ENCODE measurements at places on chromosomes 2 and 18. TPM values are rescaled to one million over a fixed set of nuclear protein-coding genes. Genes with fewer than 3 reads are reported as not detected.

- DNase-seq, result no peak
Measured at GRCh38 chr2:99397266-99397920, 60.2 kb downstream of the EIF5B start.

- DNase-seq, result no peak
Measured at GRCh38 chr18:22346953-22347605, 70.6 kb downstream of the CTAGE1 start.

GRCh38 chr2:235132651-235133050 is 180.8 kb downstream of the SH3BP4 start:
- DNase-seq, result no peak

The WNT10A gene
- total RNA-seq, result 7.1 TPM

DNA sequence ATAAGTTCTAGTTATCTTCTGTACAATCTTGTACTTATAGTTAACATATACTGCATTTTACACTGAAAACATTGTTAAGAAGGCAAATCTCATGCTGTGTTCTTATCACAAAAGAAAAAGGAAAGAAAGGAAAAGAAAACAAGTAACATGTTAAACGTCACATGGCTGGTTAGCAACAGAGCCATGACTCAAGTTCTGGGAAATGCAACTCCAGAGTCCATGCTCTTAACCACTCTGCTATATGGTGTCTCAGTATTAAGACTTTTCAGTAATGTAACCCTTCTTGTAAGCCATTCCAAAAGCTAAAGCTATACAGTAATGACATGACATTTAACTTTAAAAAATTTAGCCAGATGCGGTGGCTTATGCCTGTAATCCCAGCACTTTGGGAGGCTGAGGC is 181.4 kb downstream of the BARD1 start:
- no peak for DNase-seq

The MRPL19 gene
- total RNA-seq, result 64.2 TPM

DNA sequence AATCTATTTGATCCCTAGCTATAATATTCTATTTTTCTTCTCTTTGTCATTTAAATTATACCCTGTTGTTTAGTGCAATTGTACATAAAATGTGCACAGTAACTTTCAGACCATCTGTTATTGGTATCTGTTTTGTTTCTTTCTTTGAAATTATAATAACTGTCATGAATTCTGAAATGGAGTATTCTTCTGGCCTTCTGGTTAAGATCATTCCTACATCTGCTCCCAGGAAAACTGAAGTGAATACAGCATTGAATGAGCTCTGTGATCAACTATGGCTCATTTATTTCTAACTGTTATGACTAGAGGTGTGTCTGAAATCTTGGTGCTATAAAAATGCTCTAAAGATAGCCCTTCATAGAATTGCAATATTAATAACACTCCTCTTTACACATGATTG is 788.4 kb upstream of the TMEFF2 start:
- DNase-seq, result no peak

- no peak for DNase-seq
Measured at GRCh38 chr2:25806941-25807340, 71.3 kb downstream of the ASXL2 start.

The ECEL1 gene
- 2.2 TPM for total RNA-seq

The NRBP1 gene
- total RNA-seq, result 105 TPM

GRCh38 chr18:35371412-35372195 is 5.5 kb downstream of the ZNF396 start:
- no peak for DNase-seq

DNA sequence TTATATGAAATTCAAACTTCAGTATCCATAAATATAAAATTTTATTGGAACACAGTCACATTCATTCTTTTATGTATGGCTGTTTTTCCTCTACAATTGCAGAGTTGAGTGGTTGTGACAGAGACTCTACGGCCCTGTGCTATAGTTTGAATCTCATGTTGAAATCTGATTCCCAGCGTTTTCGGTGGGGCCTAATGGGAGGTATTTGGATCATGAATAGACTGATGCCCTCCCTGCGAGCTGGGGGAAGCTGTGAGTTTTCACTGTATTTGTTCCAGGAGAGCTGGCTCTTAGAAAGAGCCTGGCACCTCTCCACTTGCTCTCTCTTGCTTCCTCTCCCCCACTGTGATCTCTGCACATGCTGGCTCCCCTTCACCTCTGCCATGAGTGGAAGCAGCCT is 1.7 kb downstream of the PFN4 start:
- no peak for DNase-seq

- DNase-seq, result no peak
Measured at GRCh38 chr18:55657572-55658331, 69.8 kb upstream of the TCF4 start.

DNA sequence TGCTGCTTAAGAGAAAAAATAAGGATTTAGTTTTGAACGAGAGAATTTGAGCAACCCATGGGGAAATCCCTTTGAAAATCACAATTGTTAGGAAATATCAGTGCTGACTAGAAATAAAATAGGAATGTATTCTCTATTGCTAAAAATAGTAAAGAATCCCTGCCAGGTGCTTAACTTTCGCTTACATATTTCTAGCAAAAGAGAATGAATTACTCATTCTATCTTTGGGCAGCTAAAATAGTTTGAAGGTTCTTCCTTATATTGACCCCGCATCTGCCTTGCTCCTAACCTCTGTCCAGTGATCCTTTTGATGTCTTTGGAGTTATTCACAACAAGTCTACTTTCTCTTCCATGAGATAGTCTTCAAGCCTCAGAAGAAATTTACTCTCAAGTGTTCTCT is 103.8 kb downstream of the PLCL1 start:
- DNase-seq, result no peak

DNA sequence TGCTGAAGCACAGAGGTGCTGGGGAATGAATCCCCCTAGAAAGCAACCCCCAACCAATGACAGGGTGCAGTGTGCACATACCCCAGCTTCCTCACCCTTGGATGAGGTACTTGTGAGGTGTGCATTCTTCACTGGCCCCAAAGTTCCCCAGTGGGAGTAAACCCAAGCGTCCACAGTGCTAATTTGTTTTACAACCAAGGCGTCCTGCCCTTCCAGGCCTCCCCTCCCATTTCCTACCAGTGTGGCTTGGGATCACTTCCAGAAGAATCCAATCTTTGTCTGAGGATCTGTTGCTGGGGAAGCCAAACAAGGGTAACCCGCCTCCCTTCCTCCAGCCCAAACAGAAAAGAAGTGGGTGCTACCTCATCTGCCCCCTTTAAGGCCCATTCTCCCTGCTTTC is 40.3 kb upstream of the TEX51 start:
- no peak for DNase-seq

Measured in kidney epithelial cell (primary cell).